Trophoblast cell (in vitro differentiated cells and primary cell): ENCODE measurements at places on chromosomes 1 and 21.

- no peak for DNase-seq
Measured at GRCh38 chr1:21703318-21703963, 34.3 kb upstream of the RAP1GAP start.

- no peak for DNase-seq
Measured at GRCh38 chr1:161718559-161719324, 2.6 kb upstream of the FCRLB start.

DNA sequence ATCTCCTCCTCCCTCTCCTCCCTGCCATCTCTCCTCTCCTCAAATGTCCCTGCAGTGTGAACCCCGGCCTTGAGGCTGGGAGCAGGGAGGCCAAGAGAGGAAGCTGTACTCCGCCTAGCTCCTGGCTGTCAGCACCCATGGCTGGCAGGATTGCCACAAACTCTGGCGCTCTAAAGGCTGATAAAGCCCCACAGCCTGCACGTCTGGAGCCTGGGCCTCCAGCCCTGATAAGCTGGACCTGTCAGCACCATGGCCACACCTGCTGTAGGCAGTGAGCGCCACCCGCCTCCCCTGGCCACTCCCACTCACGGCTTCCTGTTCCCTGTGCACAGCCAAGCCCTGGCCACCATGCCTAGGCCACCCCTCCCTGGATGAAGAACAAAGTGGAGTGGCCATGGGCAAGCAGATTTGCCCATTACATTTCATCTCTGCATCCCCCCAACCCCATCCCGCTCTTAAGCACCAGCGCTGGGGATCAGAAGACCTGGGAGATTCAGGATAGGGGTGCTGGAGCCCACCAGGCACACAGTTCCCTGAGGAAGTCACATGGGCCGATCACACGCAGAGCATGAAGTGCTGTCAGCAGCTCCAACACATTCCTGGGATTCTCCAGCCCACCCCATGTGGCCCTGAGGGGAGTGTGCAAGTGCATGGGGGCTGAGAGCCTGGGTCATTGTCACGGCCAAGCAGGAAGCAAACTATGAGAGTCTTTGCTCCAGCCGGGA, 24.2 kb upstream of the NPPB start:
- DNase-seq = no peak

DNA sequence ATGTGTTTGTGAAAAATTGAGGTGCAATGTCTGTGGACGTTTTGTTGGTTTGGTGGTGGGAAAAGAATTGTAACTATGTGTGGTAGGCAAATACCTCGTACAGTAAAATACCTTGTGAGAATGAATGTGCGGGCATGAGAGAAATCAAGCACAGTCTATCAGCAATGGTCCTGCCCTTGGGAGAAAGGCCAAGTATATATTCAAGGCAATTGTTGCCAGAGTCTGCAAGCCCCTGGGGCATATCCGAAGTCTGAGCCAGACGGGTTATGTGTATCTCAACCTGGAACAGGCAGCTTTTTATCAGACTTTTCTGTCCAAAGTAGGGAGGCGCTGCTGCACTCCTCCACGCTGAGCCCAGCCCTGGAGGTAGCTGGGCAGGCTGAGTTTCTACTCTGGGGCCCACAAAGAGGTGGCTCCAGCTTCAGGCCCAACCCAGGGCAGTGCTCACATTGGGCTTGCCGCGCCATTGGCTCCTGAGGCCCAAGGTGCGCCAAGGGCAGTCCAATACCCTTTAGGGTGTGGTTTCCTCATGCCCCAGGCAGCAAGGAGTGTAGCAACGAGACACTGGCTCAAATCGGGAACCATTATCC, 9.4 kb upstream of the GNL2 start:
- peak; percentile 91 for DNase-seq

DNA sequence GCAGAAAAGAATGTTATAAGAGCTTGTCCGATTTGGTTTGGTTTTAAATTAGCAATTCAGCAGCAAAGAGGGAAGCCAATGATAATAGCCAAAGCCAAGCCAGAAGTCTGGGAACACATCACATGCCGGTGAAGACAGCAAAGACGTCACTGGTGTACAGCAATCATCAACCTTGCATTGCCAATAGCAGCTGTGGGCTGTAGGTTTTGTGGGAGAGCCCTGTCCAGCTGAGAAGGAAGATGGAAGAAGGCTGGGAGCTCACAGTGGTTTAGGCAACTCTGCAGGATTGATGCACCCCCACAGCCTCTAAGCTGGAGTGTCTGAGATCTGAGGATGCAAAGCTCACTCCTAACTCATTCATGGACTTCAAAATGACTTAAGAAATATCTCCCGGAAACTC, 338.7 kb downstream of the SIPA1L2 start:
- no peak for DNase-seq

- DNase-seq = no peak
Measured at GRCh38 chr1:217089361-217090014, 366.3 kb upstream of the ESRRG start.

- peak; percentile 81 for DNase-seq
Measured at GRCh38 chr1:10387677-10388386, 11.0 kb upstream of the PGD start.

- DNase-seq = no peak
Measured at GRCh38 chr1:93033029-93033428, 46.1 kb upstream of the MTF2 start.

GRCh38 chr1:168686666-168687065, 42.3 kb downstream of the DPT start:
- DNase-seq = no peak

DNA sequence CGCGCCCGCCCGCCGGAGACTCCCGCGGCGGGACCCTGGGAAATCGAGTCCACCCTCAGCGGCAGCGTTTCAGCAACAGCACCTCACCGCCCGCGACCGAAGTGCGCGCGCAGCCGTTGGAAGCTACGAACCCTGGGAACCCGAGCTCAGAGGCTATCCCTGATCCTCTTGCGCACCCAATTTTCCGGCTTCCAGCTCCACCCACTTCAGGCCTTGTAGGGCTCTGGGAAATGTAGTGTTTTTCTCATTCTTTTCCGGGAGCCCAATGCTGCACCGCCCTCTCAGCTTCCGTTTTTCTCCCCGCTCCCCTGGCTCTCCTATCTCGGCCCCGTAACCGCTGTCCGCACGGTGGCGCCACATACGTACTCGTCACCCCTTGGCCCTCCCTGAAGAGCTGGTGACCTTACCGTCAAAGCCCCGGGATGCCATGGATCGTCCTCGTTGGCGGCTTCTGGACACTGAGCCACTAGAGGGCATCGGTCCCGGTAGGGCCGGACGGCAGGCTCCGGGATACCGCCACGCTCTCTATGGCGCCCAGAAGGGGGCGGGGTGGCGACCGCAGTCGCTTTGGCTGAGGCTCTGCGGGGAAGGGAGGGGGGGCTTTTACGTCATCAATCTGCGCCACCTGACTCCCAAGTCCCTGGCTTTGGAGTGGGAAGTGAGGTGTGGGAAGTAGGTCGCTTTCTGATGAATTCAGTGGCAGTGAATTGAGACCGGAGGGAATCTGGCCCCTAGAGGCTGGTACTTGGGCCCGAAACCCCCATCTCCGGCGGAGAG, at the start of the genes ODR4 and TPR:
Gene ODR4 (plus strand): TSS at position 687 of the 777 bp plus-strand sequence. CDS start 3,948 bp downstream, outside the sequence.
Gene TPR (minus strand): TSS at position 102 of the 777 bp plus-strand sequence. CDS start 225 bp downstream, outside the sequence.
- DNase-seq = peak; percentile 99

DNA sequence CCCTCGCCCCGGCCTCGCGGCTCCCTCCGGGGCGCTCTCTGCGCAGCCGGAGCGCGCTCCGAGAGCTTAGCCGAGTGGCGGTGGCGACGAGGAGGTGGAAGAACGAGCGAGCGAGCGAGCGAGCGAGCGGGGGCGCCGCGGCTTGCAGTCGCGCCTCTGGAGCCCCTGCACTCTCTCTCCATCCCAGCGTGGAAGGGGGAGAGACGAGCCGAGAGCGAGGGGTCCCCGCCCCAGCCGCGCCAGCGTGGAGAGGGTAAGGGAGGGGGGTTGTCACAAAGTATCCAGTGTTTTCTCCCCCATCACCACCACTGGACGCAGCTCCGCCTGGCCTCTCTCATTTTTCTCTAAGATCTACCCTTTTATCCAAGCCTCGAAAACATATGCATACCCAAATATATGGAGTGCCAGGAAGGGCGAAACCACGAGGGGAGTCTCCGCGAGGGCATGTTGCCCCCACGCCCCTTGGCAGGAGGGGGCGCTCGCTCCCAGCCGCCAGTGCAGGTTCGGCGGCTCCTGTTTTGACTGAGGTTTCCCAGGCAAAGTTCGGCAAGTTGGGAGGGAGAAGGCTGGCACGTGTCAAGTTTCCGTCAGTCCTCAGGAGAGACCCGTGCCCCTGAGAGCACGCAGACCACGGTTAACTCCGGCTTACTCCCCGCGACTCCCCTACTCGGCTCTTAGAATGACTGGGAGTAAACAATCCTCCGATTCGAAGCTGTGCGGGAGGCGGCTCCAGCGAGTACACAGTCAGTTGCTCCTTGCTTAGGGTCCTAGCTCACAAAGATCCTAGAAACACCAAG, 569 bp upstream of the DAB1 start:
- DNase-seq = peak; percentile 16

DNA sequence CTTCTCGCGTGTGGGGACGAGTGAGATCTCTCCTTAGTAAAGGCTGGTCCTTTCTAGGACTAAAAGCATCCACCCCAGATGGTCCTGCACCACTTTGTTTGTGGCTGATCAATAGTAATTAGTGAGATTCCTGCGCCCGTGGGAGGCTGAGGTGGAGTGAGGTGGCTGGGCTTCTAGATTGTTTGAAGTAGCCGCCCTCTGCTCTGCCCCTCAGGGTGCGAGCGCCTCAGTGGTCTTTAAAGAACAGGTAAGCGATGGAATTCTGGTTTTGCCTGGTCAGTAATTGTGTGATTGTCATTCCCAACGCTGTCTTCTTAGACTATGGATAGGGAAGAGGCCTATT, 20.7 kb downstream of the PEX14 start:
- DNase-seq = no peak

- no peak for DNase-seq
Measured at GRCh38 chr1:169941982-169942830, 48.5 kb upstream of the SCYL3 start.

DNA sequence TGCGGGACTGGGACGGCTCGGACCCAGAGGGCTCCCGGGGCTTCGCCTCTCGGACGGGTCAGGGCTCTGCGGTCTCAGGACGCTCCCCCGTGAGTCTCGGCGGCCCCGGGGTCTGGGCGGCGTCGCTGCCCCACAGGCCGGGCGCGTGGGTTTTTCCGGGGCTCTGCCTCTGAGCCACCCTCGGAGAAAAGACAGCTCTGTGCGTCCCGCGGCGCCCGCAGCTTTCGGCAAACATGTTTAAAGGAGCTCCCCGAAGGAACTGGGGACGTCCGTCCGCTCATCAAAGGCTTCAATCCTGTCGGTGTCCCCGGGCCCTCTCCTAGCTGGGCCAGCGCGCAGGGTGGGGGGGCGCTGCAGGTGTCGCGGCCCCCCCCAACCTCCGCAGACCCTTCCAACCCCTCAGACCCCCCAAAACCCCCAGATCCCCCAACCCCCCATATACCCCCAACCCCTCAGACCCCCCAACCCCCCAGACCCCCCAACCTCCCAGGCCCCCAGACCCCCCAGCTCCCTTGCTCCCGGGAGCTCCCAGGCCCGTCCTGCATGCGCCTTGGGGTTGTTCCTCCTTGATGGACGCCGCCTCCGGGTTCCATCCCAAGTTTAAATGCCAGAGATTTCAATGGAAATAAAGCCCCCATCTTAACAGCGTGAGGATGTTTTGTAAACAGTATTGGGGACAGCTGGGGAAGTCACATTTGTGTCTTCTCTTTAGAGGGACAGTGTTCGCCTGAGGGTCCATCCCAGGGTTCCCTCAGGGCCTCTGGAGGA, 996 bp upstream of the C1orf159 start:
- peak; percentile 43 for DNase-seq

GRCh38 chr1:199720496-199720895, 307.0 kb upstream of the NR5A2 start:
- no peak for DNase-seq

- DNase-seq = no peak
Measured at GRCh38 chr1:98903261-98903660, 101.4 kb downstream of the PLPPR5 start.

GRCh38 chr1:246355411-246356230, 151.5 kb downstream of the SMYD3 start:
- DNase-seq = no peak

DNA sequence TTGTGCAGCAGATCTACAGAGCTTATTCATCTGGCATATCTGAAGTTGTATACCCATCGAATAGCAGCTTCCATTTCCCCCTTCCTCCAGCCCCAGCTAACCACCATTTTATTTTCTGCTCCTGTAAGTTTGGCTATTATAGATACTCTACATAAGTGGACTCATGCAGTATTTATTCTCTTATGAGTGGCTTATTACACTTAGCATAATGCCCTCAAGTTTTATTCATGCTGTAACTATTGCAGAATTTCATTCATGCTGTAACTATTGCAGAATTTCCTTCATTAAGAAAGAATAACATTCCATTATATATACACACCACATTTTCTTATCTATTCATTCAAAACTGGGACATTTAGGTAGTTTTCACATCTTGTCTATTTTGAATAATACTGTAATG, 30.5 kb upstream of the IFI16 start:
- DNase-seq = no peak
